SW480 (cell line): ENCODE measurements at places on chromosomes 11 and 22.
A peak's percentile ranks its signal among the peaks of the same experiment; 100 is the strongest.

DNA sequence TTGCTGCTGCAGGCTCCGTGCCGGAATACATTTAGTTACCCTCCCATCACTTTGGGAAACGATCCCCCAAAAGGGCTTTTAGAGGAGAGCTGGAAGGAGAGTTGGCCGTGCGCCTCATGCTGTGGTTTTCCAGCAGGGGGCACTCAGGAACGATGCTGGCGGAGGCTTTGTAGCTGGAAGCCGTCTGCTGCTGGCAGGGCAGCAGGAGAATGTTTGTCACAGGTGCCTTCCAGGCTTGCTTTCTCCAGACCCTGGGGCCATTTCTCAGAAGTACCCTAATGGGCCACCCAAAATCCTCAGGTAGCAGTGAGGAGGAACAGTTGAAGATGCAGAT is 30.0 kb upstream of the CABP7 start:
- DNase-seq, result no peak

GRCh38 chr11:10373340-10373739 is 68.5 kb downstream of the ADM start:
- DNase-seq, result no peak

DNA sequence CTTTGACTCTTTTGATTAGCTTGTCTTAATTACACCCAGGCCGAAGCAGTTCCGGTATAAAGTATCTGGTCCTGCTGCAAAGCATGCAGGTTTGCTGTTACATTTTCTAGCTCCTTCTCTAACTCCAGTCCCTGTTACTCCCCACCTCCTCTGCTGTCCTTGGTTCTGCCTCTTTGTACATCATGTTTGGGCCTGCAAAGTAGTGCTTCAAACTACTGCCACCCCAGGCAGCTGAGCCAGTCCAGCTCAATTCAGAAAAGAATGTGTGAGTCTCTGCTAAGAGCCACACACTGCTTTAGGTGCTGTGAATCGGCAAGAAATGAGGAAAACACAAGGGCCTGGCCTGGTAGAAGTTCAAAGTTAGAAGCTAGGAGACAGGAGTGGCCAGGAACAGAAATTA is 136.0 kb downstream of the SERGEF start:
- no peak for DNase-seq

GRCh38 chr11:2136952-2137201 is 2.3 kb downstream of the IGF2 start:
- no peak for DNase-seq

- no peak for DNase-seq
Measured at GRCh38 chr22:25369041-25369440, 149.6 kb downstream of the CRYBB2 start.

GRCh38 chr11:124648610-124649009 is 24.9 kb downstream of the SIAE start:
- DNase-seq, result no peak

DNA sequence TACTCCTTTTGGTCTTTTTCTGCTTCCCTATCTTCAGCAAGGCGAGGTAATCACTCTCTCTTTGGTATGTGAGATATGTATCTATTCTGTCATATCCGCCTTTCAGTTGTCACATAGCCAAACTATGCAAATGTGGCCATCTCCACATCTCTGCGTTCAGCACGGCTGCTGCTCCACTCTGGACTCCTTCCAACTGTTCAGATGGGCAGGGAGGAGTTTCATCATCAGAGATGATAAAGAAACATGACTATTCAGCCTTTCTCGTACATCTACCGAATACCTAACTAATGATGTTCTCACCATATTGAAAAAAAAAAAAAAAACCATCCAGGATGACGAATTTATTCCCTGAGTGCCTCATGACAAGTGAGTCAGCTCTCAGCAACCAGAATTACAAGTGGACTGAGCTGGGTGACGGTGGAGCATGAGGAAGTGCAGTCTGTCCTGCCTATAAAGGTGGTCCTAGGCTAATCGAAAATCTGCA is 899.6 kb downstream of the OPCML start:
- DNase-seq, result peak; percentile 45

DNA sequence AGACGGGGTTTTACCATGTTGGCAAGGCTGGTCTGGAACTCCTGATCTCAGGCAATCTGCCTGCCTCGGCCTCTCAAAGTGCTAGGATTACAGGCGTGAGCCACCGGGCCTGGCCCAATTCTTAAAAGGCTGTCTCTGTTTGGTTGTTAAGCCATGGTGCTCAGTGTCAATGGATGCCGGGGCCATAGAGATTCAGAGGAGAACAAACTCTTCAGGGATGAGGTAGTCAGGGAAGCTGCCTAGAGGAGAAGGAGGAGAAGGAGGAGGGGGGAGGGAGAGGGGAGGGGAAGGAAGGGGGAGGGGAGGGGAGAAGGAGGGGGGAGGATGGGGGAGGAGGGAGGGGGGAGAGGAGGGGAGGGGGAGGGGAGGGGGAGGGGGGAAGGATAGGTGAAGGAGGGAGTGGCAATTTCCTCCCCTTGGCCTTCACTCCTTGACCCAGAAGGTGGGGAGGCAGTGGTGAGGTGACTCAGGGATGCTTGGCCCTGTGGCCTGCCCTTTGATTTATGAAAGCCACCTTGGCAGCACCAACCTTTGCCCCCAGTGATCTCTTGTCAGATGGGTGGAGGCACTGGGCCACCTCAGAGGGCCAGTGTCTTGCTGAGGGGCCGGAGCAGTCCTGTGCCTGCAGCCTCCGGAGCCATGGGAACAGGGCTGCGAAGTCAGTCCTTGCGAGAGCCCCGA is at the start of gene C11orf86:
Gene C11orf86 (plus strand): TSS at position 581 of the 681 bp plus-strand sequence. CDS start 59 bp downstream, at position 640.
- DNase-seq, result no peak

DNA sequence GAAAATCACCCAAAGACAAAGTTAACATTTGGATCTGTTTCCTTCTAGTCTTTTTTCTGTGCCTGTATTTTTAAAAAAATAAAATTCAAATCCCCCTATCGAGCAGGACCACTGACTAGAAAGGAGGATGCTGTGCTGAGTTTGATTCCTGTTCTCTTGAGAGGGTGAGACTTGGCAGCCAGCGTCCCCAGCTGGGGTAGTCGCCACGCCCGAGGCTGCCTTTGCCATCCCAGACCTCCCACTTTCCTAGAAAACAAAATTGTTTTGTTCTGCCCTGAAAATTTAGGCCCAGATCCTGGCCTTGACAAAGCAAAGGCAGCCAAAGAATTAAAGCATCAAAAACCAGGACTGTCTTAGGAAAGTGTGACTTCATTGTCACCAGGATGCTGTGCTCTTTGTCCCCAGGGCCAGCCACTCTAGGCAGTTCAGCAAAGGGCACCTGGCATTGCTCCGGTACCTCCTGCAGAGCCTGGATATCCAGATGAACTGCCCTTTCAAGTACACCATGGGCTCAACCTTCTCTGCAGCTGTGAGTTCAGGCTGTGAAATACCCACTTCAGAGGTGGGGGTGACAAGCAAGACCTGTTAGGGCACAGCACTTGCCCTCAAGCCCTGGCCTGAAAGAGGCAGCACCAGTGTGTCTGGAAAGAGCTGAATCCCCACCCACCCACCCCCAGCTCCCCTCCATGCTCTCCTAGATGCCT is 44.6 kb downstream of the KCNQ1OT1 start:
- no peak for DNase-seq

DNA sequence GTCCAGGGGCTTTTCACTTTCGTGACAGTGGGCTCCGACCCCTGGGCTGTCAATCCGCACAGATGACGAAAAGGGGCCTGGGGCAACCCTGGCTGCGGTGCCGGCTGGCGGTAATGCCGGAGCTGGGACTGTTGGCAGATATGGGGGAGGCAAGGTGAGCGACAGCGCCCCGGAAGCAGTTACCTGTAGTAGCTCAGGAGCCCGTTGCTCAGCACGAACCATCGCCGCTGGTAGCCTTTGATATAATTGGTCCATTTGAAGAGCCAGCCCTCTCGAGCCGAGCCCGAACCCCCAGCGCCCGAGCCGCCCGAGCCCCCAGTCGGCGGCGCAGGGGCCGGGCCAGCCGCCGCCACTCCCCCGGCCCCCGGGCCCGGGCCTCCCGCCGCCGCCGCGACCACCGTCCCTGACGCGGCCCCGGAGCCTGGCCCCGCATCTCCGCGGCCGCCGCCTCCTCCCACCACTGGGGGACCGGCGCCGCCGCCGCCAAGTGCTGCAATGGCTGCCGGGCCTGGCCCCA is 396 bp downstream of the OSBP start:
- peak; percentile 83 for DNase-seq

DNA sequence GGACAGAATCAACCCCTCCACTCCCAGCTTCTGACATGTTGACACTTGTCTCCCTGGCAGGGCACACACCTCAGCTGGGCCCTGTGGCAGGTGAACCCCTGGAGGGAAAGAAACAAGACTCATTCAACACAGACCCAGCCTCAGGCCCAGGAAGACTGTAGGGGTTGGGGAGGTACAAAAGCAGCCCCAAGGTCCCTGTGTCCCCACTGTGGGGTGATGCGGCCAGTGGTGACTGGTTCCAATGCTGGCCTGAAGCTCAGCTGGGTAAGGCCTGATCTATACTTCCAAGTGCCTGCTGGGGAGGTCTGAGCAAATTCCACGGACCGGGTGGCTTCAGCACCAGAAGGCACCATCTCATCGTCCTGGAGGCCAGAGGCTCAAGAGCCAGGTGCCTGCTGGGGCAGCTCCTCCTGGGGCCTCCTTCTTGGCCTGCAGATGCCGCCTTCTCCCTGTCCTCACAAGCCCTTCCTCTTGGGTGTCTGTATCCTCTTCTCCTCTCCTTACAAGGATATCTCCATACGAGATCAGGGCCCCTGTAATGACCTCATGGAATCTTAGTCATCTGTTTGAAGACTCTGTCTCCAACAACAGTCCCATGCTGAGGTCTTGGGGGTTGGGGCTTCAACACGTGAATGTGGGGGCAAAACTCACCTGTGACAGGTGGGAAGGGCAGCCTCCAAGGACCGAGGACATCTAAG is 1492.1 kb downstream of the BRD1 start:
- no peak for DNase-seq

- DNase-seq, result no peak
Measured at GRCh38 chr22:37148031-37148651, 1.6 kb downstream of the IL2RB start.

- peak; percentile 33 for DNase-seq
Measured at GRCh38 chr11:130477586-130478203, 29.2 kb downstream of the ADAMTS15 start.

- DNase-seq, result no peak
Measured at GRCh38 chr11:46463701-46464421, 72.3 kb upstream of the CHRM4 start.

DNA sequence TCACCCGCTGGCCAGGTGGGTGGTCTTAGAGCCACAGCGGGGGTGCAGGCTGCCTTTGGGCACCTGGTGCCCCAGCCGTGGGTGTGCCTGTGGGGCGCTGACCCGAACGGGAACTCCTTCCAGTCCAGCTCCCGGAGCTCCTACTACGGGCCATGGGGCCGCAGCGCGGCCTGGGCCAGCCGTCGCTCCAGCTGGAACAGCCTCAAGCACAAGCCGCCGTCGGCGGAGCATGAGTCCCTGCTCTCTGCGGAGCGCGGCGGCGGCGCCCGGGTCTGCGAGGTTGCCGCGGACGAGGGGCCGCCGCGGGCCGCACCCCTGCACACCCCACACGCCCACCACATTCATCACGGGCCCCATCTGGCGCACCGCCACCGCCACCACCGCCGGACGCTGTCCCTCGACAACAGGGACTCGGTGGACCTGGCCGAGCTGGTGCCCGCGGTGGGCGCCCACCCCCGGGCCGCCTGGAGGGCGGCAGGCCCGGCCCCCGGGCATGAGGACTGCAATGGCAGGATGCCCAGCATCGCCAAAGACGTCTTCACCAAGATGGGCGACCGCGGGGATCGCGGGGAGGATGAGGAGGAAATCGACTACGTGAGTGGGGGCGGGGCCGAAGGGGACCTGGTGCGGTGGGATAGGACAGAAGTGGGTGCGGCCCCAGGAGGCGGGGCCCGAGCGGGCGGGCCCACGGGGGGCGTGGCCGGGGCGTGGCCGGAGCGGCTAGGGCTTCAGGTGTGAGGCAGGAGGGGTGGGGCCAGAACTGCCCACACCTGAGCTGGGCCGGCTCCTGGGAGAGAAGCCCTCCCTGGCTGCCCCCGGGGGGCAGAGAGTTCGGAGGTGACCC is 91.5 kb downstream of the CACNA1I start:
- peak; percentile 63 for DNase-seq

DNA sequence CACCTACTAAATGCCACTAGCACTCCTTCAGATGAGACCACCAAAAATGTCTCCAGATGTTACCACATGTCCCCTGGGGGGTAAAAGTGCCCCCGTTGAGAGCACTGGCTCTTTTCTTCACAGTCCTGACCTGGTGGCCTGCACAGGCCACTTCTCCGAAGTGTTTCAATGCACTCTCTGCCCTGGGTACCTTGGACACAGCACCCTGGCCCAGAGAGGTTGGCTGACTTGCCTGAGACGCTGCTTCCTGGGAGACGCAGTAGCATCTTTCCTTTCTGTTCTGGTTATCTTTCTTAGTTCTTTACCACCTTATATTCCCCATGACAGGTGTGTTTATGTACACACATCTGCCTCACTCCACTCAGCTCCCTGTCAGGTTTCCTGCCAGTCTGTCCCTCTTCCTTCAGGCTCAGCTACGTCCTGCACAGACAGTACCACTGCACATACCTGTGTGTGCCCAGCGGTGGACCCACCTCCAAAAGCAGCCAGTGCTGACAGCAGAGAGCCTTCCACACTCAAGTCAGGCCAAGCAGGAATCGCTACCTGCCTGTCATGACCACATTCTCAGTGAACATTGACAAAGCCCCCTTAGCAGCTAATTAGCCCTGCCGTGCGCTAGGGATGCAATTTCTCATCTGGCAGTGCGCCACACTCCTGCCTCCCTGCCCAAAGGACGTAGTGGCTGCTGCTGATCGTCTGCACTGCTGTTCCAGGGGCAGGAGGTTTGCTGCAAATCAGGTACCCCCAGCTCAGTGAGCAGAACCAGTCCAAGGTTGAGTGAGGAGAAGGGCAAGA is 39.0 kb downstream of the FAM83F start:
- DNase-seq, result no peak

DNA sequence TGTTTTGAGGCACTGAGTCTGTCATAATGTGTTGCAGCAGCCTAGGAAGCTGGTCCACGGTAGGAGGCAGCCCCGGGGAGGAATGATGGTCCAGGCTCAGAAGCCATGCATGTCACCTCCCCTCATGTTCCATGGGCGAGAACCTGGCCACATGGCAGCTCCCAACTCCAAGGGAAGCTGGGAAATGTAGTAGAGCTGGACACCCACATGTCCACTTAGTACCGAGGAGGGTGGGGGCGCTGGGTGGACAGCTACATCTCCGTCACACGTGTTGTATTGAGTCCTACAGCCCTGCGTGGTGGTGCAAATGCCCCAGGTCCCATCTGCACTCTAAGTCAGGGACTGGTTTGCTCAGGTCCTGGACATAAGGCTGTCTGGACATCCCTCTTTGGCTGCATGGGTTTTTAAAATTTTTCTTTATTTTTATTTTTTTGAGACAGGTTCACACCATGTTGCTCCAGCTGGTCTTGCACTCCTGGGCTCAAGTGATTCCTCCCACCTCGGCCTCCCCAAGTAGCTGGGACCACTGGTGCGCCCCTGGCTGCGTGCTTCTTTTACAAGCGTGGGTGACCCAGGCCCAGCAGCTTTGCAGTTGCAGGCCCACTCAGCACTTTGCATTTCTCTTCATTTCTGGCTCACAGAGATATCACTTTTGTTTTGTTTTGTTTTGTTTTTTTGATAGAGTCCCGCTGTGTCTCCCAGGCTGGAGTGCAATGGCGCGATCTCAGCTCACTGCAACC is 3.9 kb upstream of the CTTN start:
- no peak for DNase-seq
